ENCODE measurements at places on chromosomes 1 and 21.

DNA sequence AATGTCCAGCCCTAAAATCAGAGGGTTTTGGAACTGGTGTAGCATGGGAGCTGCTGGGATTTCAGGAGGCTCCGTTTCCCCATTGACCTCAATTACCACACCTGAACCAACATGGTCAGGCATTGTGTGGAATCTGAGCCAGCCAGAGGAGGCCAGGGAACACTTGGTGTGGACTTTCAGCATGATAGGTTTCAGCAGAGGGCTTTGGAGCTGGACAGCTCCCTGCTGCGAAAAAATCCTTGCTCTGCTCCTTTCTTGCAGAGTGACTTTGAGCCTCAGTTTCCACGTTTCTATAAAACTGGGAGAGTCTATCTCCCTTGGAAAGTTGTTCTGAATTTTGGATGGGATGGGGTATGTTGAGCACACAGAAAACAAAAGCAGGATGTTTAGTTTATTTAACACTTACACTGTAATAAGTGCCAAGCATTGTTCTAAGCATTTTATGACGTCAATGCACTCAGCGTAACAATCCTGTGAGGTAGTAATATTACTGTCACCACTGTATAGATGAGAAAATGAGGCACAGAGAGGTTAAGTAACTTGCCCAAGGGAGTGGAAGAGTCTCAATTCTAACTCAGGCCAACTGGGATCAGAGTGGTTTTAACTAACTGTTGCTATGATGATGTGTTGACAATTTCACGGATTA lies 168.0 kb downstream of the GRIK3 start:
- no peak for DNase-seq

DNA sequence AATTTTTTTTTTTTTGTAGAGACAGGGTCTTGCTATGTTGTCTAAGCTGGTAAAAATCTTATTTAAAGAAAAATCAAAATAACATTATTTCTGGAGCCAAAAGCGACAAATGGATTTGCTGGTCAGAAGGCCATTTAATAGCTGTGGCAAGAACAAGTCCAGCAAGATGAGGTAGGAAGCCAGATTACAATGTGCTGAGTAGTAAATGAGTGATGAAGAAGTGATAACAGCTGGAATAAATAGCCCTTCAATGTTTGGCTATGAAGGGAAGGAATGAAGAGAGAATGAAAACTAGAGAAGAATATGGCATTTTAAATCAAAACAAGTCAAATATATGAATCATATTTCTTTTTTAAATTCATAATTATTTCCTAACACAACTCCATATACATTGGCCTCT lies 34.5 kb downstream of the SYDE2 start:
- no peak for DNase-seq

GRCh38 chr1:232239998-232240397 lies 389.9 kb downstream of the SIPA1L2 start:
- no peak for DNase-seq

DNA sequence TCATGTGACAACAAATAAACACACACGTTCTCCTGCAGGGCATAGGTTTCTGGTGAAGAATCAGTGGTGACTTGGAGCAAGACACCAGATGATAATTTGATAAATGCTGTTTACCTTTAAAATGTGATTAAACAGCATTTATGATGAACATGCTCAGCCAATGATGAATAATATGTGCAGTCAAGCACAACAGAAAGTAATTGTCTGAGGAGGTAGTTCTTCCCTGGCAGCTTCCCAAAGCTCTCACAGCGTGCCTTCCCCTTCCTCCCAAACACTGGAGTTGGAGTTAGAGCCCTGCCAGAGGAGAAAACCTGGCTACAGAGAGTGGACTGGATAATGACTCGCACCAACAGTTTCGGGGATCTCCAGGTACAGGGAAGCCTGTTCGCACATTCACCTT lies 463.5 kb downstream of the SMYD3 start:
- no peak for DNase-seq

- DNase-seq: no peak
These were observed 549.2 kb upstream of the BRINP3 start for GRCh38 chr1:191026828-191027227.

DNA sequence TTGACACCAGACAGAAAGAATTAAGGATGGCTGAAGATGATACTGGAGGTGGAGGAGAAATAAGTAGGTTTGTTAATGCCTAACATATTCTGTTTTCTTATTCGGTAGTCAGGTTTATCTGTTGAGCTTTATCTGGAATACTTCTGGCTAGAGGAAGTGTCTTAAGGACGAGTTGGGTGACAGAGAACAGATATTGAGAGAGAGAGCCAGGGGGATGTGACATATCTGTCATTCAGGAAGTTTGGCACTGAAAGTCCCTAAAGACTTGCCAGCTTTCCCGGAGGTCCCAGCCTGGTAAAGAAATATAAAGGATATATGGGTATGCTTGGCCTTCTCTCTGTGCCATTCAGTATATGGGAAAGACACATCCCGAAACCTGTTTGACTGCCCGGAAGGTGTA lies 280.6 kb downstream of the ZP4 start:
- DNase-seq: no peak

DNA sequence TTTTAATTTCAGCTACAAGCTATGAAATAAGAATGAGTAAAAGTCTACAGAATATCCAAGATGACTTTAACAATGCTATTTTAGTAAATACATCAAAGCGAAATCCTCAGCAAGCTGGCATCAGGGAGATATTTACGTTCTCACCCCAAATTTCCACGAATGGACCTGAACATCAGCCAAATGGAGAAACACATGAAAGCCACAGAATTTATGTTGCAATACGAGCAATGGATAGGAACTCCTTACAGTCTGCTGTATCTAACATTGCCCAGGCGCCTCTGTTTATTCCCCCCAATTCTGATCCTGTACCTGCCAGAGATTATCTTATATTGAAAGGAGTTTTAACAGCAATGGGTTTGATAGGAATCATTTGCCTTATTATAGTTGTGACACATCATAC lies 13.7 kb upstream of the CLCA1 start:
- no peak for DNase-seq

GRCh38 chr1:55035904-55036303 lies 3.4 kb upstream of the PCSK9 start:
- no peak for DNase-seq

DNA sequence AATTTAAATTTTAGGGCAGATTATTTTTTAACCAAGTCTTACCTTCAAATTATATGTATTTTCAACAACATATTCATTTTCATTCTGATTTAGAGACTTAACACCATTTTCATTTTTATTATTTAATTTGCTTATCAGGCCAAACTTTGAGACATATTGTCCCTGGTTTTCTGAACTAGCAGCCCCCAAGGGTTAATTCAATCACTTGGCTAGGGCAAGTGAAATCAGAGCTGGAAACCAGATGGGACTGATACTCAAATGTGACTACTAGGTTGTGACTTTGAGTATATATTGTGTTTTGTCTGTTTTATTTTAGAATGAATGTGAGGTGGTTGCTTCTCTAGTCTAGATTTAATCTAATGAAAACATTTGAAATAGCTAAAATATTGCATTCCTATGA lies 198.9 kb upstream of the PTGFR start:
- no peak for DNase-seq

- DNase-seq: no peak
These were observed 122.0 kb downstream of the CLIC6 start for GRCh38 chr21:34790834-34791233.

DNA sequence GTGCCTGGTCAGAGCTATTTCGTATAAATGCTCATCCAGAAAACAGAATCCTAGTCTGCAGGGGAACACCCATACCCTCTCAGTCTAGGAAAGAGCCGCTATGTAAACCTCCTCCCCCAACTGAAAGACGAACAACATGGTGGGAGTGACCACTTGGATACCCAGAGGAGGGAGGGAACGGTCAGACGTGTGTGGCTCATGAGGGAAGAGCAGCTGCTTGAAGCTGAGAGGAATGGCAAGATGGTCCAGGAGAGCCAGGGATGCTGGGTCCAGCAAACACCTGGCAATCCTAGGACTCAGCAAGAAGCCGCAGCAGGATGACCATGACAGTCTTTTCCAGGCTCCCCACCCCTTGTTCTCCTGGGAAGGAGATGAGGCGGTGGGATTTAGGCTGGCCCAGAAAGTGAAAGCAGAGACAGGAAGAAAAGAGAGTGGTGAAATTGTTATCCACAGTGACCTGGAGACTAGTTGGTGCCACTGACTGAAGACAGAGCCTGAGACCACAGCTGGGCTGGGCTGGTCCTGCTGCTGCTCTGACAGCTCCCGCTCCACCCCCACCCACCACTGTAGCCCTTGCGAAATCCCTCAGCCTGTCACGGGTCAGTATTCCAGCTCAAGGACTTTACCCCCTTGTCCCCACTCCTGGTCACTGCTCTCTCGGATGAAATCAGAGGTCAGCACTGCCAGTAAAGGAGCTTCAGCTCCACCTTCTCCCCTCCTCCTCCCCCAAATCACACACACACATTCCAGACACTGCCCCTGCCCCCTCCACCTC lies 3.6 kb downstream of the CERS2 start:
- peak; percentile 53 for DNase-seq

DNA sequence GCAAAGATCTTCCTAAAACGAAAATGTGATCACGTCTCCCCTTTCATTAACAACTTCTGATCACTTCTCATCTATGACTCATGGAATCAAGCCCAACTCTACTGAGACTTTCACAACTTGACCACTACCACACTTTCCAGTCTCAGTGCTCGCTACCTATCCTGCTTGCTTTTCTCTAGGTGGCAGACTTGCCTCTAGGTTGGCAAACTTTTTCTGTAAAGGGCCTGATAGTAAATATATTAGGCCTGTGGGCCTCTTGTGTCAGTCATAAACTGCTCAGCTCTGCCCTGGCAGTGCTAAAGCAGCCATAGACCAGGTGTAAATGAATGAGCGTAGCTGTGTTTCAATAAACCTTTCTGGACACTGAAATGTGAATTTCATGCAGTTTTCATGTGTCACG lies 21.5 kb upstream of the HMGB4 start:
- DNase-seq: no peak

DNA sequence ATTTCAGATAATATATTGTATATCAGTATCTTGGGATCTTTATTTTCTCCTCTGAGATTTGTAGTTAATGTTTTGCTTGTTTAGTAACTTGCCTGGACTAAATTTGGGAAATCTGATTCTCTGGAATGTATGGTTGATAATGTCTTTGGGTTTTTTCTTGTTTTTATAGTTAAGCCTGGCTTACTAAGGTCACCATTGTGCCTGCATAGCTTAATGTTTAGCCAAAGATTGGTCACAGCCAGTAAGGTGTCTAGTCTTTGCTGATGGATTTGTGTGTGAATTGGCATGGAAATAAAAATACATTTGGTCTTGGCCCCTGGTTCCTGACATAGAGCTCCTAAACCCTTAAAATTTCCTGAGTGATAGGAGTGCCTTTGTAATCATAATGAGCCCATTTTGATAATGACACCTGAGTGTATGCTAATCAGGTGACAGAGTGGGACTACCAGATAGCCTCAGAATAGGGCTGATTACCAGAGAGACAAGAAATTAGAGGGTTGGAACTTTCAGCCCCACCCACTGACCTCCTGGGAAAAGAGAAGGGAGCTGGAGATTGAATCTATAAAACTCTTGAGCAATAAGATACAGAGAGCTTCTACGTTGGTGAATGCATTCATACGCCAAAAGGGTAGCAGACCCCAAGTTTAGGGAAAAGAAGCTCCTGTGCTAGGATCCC lies 47.9 kb upstream of the NUF2 start:
- no peak for DNase-seq

DNA sequence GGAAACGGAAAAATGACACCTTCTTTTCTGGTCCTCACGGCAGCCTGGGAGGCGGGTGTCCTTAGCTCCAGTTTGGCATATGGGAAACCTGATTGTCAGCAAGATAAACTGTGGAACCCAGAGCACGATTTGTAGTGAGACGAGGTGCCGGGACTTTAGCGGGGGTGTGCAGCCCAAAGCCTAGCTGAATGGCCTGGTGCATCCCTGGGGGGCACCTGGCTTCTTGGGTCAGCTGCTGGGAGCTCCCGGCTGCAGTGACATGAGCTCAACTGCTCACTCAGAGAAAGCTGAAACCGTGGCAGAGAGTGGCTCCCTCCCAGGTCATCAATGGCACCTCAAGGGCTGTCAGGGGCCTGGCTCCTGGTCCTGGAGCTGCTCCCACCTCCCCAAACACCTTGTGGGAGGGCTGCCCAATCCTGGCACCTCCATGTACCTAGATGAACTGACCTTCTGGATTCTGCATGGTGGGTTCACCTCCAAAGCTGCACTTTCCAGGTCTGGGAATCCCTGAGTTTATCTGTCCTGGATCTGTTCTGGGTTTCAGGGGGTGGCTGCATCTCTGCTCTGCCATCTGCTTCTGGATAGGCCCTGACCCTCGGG lies 260.5 kb downstream of the MATN1 start:
- no peak for DNase-seq

GRCh38 chr21:42681296-42682206 lies 28.1 kb downstream of the PDE9A start:
- no peak for DNase-seq

GRCh38 chr1:73868810-73869336 lies 329.1 kb downstream of the LRRIQ3 start:
- DNase-seq: no peak

- DNase-seq: no peak
These were observed 1.9 kb downstream of the CNN3 start for GRCh38 chr1:94925004-94925403.

- no peak for DNase-seq
These were observed 24.4 kb downstream of the EFCAB7 start for GRCh38 chr1:63547621-63548294.

- no peak for DNase-seq
These were observed 249.3 kb upstream of the DUSP10 start for GRCh38 chr1:221991221-221991620.

DNA sequence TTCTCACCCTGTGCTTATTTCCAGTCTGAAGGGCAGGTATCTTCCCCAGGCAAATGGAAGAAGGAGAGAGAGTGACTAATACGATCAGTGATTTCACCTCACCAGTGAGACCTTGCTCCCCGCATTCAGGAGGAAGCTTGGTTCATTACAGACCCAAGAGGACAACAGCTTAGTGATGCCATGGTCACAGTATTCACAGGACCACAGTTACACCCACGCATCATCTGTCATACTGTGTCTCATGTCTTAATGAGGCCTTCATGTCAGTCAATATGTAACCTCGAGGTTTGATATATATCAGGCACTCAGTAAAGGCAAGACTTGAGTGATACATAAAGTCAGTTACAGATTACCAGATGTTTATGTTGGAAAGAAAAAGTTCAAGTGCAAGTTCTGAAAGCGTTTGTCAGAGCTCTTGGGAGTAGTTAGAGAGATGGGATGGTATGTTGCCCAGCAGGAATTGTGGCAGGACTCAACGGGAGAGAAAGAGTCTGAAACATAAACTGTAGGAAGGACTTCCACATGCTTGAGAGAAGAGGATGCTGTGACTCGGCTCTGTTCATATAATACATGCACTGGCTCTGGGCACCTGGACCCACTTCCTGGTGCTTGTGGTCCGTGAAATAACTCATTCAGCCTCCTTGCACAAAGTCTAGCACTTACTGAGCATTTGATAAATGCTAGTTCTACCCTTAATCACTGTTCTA lies 33.3 kb downstream of the GNPAT start:
- no peak for DNase-seq
